ENCODE measurements at places on chromosomes 6 and 20.
A peak's percentile ranks its signal among the peaks of the same experiment; 100 is the strongest.

GRCh38 chr6:6417475-6417874 lies 97.0 kb upstream of the F13A1 start:
- no peaks in the 10 kb centered on the region for H3K4me1 ChIP-seq
- no peaks in the 10 kb centered on the region for H3K36me3 ChIP-seq
- DNase-seq, result no peak
- no peak overlapping the region for H3K4me3 ChIP-seq
- H3K27me3 ChIP-seq, result no peaks in the 10 kb centered on the region
- H3K27ac ChIP-seq, result no peak overlapping the region

DNA sequence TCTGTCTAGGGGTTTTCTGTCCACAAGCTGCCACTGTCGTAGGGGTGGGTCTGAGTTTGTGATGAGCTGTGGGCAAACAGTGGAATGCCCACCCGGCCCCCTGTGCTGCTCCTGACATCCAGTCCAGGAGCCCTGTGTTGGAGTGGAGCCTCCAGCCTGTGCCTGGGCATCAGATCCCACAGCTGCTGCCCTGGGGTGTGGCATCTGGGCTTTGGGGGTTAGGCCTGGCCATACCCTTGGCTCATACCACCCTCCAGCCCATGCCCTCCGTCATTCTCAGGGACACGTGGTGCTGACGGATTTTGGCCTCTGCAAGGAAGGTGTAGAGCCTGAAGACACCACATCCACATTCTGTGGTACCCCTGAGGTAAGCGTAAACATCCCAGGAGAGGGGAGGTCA lies 12.9 kb downstream of the SGK2 start:
- H3K27me3 ChIP-seq, result no peaks in the 10 kb centered on the region
- H3K27ac ChIP-seq, result no peak overlapping the region
- H3K36me3 ChIP-seq, result no peaks in the 10 kb centered on the region
- no peak overlapping the region for H3K4me3 ChIP-seq

DNA sequence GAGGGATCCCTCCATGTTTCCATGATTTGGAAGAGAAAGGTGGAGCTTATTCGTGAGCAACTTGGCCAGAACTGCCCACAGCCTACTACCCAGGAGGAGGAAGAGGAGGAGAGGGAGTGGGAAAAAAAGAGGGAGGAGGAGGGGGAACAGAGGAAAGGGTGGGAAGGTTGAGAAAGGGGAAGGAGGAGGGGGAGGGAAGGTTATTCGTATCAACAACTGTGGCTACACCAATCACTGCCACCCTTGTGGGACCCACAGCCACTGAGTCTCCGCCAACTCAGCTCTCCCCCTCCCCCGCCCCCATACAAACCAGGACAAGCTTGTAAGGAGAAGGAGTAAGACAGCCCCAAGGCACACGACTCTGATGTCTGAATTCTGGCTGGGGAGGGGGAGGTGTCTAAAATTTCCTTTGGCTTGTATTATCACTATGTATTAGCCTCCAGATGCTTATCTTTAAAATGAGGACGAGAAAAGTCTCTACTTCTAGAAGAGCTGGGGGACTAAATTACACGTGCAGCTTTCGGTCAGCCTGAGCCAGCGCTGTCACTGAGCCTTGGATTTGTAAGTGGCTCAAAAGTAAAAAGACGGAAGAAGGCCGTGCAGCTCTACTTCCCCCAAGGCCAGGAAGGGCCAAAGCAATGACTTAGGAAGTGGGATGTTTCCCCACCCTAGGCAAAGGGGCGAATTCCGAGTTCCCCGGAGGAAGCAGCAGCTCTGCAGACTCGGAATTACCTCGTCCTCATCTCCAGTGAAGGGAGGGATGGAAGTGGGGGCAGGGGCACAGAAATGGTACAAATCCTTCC lies 1.0 kb downstream of the FKBP1A start:
- no peaks in the 10 kb centered on the region for H3K27me3 ChIP-seq
- no peak for DNase-seq
- peaks cover 12% of the 10 kb centered on the region for H3K4me1 ChIP-seq
- H3K36me3 ChIP-seq, result peaks cover 2% of the 10 kb centered on the region
- peak overlapping the region; percentile 72 for H3K4me3 ChIP-seq
- H3K27ac ChIP-seq, result peak overlapping the region; percentile 57

DNA sequence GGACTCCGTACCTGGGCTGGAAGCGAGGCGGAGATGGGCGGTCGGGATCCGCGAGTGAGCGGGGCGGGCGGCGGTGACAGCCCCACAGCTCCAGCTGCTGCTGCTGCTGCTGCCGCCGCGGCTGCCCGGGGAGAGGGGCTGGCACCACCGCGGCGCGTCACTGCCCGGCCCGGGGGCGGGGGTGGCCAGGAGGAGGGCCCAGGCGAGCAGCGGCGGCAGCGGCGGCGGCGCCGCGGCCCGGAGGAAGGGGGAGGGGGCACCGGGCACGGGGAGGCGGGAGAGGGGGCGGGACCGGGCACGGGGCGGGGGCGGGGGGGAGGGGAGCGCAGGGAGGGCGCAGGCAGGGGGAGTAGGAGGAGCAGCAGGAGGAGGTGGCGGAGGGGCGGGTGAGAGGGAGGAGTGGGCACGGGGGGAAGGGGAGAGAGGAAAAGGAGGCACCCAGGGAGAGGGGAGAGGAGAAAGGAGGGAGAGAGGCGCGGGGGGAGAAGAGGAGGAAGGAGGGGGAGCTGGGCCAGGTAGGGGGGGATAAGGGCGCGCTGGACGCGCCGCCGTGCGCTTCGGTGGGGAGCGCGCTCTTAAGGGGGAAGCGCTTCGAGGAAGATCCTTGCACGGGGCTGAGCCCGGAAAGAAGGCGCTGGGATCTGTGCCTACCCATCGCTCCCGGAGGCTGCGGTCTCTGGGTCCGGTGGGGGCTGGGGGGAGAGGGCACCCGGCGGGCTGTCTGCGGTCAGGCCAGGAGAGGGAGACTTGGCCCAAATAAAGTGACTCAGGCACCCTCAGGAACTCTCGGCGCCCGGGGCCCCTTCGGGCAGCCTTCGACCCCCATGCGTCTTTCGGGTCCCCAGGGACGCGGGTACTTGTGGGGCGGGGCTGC lies 101.5 kb downstream of the NOL4L start:
- peak overlapping the region; percentile 77 for H3K4me3 ChIP-seq
- peak; percentile 93 for DNase-seq
- peaks cover 45% of the 10 kb centered on the region for H3K4me1 ChIP-seq

GRCh38 chr20:24916412-24916811 lies 32.7 kb upstream of the CST7 start:
- no peak for DNase-seq
- no peaks in the 10 kb centered on the region for H3K36me3 ChIP-seq
- H3K27me3 ChIP-seq, result no peaks in the 10 kb centered on the region
- H3K27ac ChIP-seq, result no peak overlapping the region
- no peak overlapping the region for H3K4me3 ChIP-seq

GRCh38 chr6:125293587-125293986 lies 8.2 kb downstream of the HDDC2 start:
- H3K27ac ChIP-seq, result no peak overlapping the region
- DNase-seq, result no peak
- H3K27me3 ChIP-seq, result no peaks in the 10 kb centered on the region
- no peaks in the 10 kb centered on the region for H3K36me3 ChIP-seq
- H3K4me1 ChIP-seq, result no peaks in the 10 kb centered on the region

GRCh38 chr6:159103396-159104162 lies 58.8 kb upstream of the TAGAP start:
- no peak overlapping the region for H3K4me3 ChIP-seq
- H3K36me3 ChIP-seq, result no peaks in the 10 kb centered on the region
- 0 out of 2 replicates have a peak, but pooled peaks cover 4% of the 10 kb centered on the region for H3K4me1 ChIP-seq

DNA sequence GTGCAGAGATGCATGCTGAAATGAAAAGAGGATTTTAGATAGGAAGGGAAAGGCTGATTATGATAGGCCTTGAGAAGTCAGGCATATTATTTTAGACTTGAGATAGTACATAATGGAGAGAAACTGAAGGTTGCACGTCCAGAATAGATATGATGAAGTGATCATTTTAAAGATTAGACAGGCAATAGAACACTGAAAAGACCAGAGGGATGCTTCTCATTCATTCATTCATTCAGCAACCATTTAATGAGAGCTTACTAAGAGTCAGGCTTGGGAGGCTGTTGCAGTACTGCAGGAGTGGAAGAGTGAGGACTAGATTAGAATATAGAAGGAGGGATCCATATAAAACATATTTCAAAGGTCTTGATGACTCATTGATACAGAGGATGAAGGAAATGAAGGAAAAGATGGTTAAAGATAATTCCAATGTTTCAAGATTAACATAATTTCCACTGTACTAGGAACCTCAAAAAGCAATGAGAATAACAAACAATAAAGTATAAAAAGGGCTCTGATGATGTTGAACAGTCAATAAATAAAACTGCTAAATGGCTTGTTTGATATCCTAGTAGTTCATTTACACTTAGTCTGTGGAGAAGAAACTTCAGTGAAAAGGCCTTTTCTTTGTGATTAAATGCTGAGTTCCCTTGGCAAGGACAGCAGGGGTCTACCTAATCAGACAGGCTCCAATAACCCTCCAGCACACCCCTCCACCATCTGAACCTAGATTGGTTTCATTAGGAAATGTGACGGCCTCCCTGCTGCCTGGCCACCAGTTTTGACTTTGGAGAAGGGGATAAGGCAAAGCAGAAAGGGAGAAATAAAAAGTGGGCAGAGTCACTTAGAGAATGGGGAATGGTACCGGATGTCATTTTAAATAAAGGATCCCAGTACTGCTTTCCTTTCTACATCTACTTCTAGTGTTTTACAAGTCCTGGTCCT lies 5.3 kb upstream of the FBXO9 start:
- peaks cover 20% of the 10 kb centered on the region for H3K4me1 ChIP-seq
- H3K4me3 ChIP-seq, result peak overlapping the region; percentile 83
- peak overlapping the region; percentile 86 for H3K27ac ChIP-seq
- no peaks in the 10 kb centered on the region for H3K36me3 ChIP-seq
- H3K27me3 ChIP-seq, result no peaks in the 10 kb centered on the region

DNA sequence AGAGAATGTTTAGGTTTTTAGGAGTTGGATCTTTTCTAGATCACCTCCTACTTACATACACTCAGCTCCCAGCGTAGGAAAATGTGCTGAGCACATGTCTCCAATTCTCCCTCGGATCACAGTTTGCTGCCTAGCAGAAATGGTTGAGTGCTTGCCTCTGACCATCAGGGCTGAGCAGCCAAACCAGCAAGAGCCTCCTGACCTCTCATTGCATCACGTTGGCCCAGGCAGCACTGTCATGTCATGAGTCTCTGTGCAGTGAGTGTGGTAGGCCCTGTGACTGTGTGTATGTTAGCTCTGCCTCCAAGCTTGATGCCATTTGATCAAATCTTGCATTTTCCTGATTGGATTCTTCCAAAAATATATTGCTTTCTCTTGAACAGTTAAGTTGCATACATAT lies 112.0 kb downstream of the LRRC1 start:
- H3K4me1 ChIP-seq, result no peaks in the 10 kb centered on the region
- peaks cover 2% of the 10 kb centered on the region for H3K36me3 ChIP-seq
- no peak overlapping the region for H3K27ac ChIP-seq
- no peak for DNase-seq

GRCh38 chr20:34569598-34569997 lies 11.1 kb downstream of the MAP1LC3A start:
- no peaks in the 10 kb centered on the region for H3K4me1 ChIP-seq
- no peaks in the 10 kb centered on the region for H3K27me3 ChIP-seq
- no peak overlapping the region for H3K27ac ChIP-seq
- no peak overlapping the region for H3K4me3 ChIP-seq
- peak; percentile 17 for DNase-seq

- H3K27ac ChIP-seq, result no peak overlapping the region
- H3K36me3 ChIP-seq, result no peaks in the 10 kb centered on the region
- peak; percentile 41 for DNase-seq
- H3K4me3 ChIP-seq, result no peak overlapping the region
- peaks cover 12% of the 10 kb centered on the region for H3K4me1 ChIP-seq
These were observed 3.5 kb upstream of the PLCG1 start for GRCh38 chr20:41133709-41134361.

GRCh38 chr6:83514866-83515466 lies 2.6 kb downstream of the PRSS35 start:
- no peaks in the 10 kb centered on the region for H3K36me3 ChIP-seq
- no peaks in the 10 kb centered on the region for H3K27me3 ChIP-seq
- H3K4me1 ChIP-seq, result peaks cover 19% of the 10 kb centered on the region
- H3K4me3 ChIP-seq, result no peak overlapping the region
- no peak overlapping the region for H3K27ac ChIP-seq
- peak; percentile 46 for DNase-seq

- H3K36me3 ChIP-seq, result no peaks in the 10 kb centered on the region
- no peaks in the 10 kb centered on the region for H3K27me3 ChIP-seq
- H3K27ac ChIP-seq, result no peak overlapping the region
- H3K4me3 ChIP-seq, result no peak overlapping the region
These were observed 166.6 kb downstream of the SASH1 start for GRCh38 chr6:148509119-148509799.

- H3K27ac ChIP-seq, result no peak overlapping the region
- 0 out of 2 replicates have a peak, but pooled peaks cover 7% of the 10 kb centered on the region for H3K4me1 ChIP-seq
- DNase-seq, result peak; percentile 12
These were observed 33.5 kb upstream of the MCM9 start for GRCh38 chr6:118968416-118968815.

DNA sequence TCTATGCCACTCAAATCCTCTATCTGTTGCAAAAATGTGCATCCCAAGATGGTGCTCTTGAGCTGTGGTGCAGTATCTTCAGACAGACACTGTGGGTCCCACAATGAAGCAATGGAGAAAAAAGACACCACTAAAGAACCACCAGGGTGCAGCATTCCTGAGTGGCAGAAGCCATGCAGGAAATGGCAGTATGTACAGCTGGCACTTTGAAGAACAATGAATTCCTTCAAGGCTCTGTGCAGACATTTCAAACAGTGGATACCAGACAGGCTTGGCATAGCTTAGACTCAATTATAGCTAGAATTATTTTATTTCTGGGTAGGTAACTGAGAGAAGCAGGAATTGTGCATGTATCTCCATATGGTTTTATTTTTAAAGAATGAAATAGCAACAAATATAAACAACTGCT lies 24.0 kb upstream of the HDAC2 start:
- peak; percentile 83 for DNase-seq
- H3K27ac ChIP-seq, result peak overlapping the region; percentile 77
- no peaks in the 10 kb centered on the region for H3K36me3 ChIP-seq
- H3K4me3 ChIP-seq, result no peak overlapping the region

DNA sequence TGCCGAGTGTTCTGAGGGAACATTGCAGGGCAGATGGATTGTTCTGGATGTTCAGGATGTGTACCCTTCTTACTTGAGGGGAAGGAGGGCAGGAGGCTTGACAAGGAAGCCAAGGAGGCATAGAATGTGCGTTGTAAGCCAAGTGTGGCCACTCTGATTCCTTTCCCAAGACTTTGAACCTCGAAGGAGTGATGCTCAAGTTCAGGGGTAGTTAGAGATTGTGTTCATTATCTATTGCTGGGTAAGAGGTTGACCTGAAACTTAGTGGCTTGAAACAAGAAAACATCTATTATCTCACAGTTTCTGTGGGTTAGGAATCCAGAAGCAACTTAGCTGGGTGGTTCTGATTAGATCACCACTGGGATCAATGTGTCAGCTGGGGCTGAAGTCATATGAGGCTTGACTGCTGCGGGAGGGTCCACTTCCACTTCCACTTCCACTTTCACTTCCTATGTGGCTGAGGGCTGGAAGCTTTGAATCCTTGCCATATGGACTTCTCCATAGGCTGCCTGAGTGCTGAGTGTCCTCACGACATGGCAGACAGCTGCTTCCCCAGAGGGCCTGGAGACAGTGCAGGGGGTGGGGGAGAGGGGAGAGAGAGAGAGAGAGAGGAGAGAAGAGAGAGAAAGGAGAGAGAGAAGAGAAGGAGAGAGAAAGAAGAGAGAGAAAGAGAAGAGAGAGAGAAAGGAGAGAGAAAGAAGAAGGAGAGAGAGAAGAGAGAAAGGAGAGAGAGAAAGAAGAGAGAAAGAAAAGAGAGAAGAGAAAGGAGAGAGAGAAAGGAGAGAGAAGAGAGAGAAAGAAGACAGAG lies 6.9 kb upstream of the CD40 start:
- peaks cover 3% of the 10 kb centered on the region for H3K27me3 ChIP-seq
- DNase-seq, result peak; percentile 32
- H3K4me3 ChIP-seq, result no peak overlapping the region
- H3K27ac ChIP-seq, result no peak overlapping the region
- H3K4me1 ChIP-seq, result no peaks in the 10 kb centered on the region

Data from Caco-2 (cell line).